Hepatocyte (in vitro differentiated cells): ENCODE measurements at places on chromosomes 11 and 22. TPM values are rescaled to one million over a fixed set of nuclear protein-coding genes. Genes with fewer than 3 reads are reported as not detected.

GRCh38 chr11:75539459-75540334 is 14.0 kb upstream of the GDPD5 start:
- no peaks in the 10 kb centered on the region for H3K4me1 ChIP-seq
- H3K27me3 ChIP-seq = no peaks in the 10 kb centered on the region
- H3K27ac ChIP-seq = peak overlapping the region; percentile 42
- no peaks in the 10 kb centered on the region for H3K36me3 ChIP-seq
- H3K4me3 ChIP-seq = no peak overlapping the region
- DNase-seq = no peak

DNA sequence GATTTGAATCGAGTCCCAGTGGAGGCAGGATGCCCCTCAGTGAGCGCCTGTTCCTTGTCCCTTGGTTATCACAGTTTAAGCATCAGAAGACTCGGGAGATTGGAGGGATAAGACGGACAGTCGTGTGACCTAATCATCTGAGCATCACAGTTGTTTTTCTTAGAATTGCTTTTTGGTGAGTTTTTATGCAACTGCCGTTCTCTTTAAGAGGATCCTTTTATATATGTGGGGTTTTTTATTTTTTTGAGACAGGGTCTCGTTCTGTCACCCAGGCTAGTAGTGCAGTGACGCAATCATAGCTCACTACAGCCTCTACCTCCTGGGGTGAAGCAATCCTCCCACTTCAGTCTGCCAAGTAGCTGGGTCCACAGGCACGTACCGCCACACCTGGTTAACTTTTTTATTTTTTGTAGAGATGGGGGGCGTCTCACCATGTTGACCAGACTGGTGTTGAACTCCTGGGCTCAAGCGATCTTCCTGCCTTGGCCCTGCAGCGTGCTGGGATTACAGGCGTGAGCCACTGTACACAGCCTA is 16.5 kb downstream of the NUP50 start:
- no peak overlapping the region for H3K27ac ChIP-seq
- no peak overlapping the region for H3K4me3 ChIP-seq
- no peaks in the 10 kb centered on the region for H3K36me3 ChIP-seq
- DNase-seq = no peak

The SCGB1D2 gene
- not detected in 2 replicates for polyA plus RNA-seq

The GLB1L2 gene
- polyA plus RNA-seq = 3.3 and 7.1 TPM in 2 replicates

The GPHA2 gene
- polyA plus RNA-seq = not detected in 2 replicates
